ENCODE measurements at places on chromosomes 12 and 14.

DNA sequence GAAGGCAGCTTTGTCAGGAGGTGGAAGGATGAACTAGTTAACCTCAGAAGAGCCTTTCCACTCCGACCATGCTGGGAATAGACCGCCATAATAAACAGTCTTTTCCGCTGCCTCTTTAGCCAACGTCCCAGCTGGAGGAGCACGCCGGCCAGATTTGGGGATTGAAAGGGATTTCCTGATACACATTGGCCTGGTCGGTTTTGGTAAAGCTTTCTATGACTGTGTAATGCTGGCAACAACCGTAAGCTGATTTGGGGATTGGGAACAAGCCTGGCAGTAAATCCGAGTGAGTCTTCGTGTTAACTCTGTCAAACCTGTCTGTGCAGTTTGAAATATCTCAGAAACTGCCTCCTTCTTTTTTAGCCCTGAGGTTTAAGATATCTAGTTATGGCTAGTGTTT lies 87.0 kb downstream of the DAD1 start:
- DNase-seq = no peak

GRCh38 chr14:95255013-95255412 lies 64.7 kb downstream of the CLMN start:
- DNase-seq = no peak

DNA sequence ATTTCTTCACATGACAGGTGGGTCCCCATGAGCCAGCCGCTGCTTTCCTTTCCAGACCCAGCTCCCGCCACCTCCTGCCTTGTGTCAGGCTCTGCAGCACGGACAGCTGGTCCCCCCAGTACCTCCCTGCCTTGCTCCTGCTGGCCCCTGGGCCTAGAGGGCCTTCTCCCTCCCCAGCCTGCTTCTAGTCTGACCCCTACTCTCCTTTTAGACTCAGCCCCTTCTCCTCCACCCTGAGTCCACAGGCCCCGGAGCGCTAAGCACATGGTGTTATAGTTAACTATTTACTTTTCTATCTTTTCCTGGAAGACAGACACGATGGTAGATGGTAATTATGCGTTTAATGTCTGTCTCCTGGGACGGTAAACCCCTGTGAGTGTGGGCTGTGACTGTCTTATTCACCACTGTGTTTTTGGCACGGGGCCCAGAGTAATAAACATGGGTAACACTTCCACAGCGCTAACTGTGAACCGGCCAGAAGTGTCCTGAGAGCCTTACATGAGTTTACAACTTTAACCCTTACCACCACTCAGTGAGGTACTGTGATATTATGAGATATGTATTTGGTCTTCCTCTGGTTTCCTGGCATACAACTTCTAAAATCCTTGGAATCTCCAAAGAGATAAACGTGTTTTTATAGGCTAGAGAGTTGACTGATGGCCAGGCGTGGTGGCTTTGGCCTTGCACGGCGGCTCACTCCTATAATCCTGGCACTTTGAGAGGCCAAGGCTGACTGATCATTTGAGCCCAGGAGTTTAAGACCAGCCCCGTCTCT lies 41.2 kb downstream of the DGLUCY start:
- DNase-seq = no peak

GRCh38 chr12:6978611-6979011 lies 7.9 kb downstream of the EMG1 start:
- no peak for DNase-seq

DNA sequence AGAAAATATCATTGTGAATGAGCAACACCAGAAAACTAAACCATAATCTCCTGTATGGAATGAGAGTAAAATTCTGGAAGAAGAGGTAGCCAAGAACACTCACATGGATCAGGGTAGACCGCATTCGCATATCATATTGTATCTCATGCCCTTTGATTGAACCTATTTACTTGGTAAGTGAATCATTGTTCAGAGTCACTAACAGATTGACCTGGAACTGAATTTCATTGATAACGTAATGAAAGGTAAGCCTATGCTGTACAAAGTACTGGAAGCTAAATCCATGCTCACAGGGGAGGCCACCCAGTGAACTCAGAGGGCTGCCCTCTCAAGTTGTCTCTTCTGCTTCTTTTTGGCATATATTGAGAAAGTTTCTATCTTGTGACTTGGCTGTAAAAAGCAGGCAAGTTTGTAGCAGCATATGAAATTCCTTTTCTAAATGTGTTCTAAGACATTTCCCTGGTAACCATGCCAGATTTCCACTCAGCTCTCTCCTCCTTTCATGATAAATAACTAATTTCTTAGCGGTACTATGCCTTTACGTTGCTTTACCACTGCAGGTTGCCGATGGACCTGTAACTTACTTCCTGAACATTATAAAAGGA lies 91.4 kb downstream of the PLCZ1 start:
- DNase-seq = no peak

- no peak for DNase-seq
These were observed 176.4 kb downstream of the SLC38A4 start for GRCh38 chr12:46649433-46649832.

- no peak for DNase-seq
These were observed 125.6 kb downstream of the TTC8 start for GRCh38 chr14:88950069-88950468.

DNA sequence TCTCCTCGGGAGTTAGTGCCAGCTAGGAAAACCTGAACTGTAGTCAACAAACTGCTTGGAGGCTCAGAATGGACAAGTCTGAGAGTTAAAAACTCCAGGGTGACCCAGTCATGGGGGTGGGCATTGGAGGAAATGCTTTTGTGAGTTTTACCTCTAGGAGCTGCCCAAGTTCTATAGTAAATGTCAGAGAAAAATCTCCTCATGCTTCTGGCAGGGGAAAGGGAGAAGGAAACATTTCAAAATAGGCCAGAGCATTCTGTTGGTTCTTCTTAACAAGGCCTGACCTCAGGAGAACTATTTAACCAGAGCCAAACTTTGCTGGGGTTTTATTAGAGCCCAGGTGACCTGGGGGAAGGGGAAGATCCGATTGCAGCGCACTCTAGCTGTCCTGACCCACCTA lies 12.3 kb downstream of the NINJ2 start:
- DNase-seq = no peak

- no peak for DNase-seq
These were observed 25.2 kb upstream of the PLXNC1 start for GRCh38 chr12:94123127-94123526.

DNA sequence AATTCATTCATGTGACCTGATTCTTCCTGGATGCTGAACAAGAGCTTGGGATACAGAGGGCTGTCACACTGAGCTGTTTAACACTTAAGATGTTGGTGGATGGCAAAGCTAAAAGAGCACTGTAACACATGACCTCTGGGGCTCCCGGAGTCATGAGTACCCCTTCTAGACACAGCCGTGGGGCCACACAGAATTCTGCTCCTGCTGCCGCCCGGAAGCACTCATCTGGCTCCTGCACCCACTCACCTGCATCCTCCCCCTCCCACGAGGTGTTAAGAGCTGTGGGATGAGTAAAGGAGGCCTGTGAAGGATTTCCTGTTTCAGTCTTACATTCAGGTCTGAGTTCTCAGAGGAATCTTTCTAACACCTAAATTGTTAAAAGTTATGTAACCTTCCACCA lies 78.0 kb upstream of the SSTR1 start:
- no peak for DNase-seq

- no peak for DNase-seq
These were observed 131.3 kb downstream of the ZFP36L1 start for GRCh38 chr14:68661226-68662225.

GRCh38 chr12:17322090-17322489 lies 716.1 kb upstream of the LMO3 start:
- DNase-seq = no peak

DNA sequence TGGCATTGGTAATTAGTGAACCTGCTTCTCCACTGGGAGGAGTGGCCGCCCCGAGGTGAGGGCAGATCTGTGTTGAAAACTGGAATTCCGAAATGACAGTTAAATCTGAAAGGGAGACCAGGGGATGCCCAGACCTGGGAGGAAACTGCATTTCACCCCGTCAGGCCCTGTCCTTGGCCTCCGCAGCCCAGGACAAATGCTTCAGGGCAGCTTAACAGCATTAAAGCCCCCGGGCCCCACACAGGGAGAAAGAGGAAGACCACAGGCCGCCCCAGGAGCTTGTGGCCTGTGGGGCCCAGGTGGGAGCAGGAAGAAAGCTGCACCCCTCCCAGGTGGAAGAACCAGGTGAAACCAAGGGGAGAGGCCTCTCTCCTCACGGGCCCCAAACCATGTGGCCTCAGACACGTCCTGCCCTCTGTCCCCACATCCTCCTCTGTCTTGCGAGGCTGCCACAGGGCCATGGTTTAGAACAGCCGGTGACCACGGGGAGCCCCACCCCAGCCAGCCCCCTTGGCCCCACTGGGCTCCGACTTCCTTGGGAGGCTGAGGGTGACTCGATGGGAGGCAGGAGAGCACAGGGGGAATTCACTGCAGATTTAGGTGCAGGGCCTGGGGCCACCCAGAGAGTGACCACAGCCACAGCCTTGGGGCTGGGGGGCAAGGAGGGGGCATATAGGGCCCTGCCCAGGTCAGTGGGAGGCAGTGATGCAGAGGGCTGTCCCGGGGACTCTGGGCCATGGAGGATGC lies 265.4 kb downstream of the ADGRD1 start:
- DNase-seq = no peak

DNA sequence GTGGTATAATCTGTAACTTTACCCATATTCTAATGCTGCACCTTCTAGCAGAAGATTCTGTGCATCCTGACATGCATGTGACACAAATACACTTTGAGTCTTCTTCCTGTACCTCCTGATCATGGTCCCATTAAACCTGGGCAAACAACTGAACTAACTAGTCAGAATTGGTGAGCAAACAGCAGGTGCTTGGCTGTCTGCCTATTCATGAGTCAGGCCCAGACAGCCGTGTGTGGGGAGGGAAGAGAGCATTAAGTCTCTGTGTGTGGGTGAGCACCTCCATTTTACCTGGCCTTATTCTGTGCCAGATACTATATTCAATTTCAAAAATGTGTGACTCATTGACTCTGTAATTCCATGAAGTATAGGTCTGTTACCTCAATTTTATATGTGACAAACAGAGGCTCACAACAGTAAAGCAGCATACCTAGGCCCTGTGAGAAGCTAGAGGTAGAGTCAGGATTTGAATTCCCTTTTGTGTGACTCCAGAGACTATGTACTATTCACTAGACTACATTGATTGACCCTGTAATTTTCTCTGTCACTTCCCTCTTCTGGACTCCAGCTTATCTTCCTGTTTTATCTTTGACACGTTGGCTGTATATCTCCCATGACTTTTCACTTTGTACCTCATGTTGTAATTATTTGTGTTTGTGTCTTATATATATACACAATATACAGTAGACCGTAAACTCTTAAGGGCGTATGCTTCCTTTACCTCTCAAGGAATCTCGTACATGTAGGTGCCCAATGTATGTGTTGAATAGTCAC lies 32.2 kb downstream of the SUSD6 start:
- DNase-seq = peak; percentile 69

GRCh38 chr14:35470755-35471154 lies 63.2 kb upstream of the INSM2 start:
- no peak for DNase-seq

DNA sequence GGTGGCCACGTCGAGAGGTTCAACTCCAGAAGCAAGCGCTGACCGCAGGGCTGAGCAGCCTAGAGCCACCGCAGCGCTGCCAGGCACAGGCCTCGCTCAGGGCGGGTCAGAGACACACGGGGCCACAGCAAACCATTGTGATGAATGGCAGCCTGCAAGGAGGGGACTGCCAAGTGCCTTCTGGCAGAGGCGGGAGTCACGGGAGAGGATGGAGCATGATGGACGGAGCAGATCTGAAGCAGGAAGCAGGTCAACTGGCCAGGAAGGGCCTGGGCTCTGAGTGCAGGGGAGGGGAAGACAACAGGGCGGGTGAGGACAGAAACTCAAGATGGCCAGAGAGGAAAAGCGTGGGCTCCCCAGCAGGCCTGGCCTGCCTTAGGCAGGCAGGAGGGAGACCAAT lies 49.8 kb downstream of the CDC42BPB start:
- DNase-seq = no peak

- DNase-seq = no peak
These were observed 539 bp downstream of the PSME2 start for GRCh38 chr14:24145690-24146452.

- peak; percentile 37 for DNase-seq
These were observed 59.9 kb upstream of the FBRSL1 start for GRCh38 chr12:132429946-132430643.

DNA sequence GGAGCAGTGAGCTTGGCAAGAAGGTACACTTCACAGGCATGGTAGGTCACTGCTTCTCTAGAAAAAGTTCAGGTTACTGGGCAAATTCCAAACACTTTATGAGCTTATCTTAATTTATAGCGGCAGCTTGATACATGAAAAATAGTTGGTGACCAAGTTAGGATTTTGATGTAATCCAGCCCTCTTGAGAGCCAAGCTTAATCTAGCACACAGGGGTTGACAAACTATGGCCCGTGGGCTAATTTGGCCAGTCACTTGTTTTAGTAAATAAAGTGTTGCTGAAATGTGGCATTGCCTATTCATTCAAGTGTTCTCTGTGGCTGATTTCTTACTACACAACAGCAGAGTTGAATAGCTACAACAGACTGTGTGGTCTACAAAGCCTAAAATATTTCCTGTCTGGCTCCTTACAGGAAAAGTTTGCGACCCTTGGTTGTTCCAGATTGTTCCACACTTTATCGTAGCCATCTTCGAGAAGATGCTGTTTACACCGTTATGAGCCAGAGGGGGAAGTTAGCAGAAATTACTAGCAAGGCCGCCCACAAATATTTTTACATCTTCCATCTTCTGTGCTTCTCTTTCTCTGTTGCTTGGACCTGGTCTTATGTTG lies 120.9 kb downstream of the DAAM1 start:
- DNase-seq = no peak

DNA sequence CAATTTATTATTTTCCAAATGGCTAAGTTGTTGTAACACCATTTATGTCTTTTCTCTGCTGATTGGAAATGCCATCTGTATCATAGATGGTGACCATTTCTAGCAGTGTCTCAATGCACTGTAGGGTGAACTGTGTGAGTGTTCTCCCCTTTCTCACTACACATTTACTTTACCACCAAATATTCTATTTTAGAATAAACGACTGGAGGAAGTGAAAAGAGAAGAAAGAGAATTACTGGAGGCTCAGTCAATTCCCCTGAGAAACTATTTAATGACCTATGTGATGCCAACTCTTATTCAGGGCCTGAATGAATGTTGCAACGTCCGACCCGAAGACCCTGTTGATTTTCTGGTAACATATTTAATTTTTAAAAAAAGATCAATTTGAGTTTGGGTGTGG lies 15.5 kb upstream of the PAPOLA start:
- DNase-seq = no peak

GRCh38 chr12:10354071-10354470 lies 35.8 kb downstream of the KLRK1 start:
- no peak for DNase-seq

- DNase-seq = no peak
These were observed 13.3 kb upstream of the MAX start for GRCh38 chr14:65115615-65116014.
